Skeletal muscle cell (primary cell): ENCODE measurements at places on chromosomes 2 and 18.
A peak's percentile ranks its signal among the peaks of the same experiment; 100 is the strongest.

GRCh38 chr2:65350651-65351056, 81.7 kb downstream of the SPRED2 start:
- DNase-seq: no peak

DNA sequence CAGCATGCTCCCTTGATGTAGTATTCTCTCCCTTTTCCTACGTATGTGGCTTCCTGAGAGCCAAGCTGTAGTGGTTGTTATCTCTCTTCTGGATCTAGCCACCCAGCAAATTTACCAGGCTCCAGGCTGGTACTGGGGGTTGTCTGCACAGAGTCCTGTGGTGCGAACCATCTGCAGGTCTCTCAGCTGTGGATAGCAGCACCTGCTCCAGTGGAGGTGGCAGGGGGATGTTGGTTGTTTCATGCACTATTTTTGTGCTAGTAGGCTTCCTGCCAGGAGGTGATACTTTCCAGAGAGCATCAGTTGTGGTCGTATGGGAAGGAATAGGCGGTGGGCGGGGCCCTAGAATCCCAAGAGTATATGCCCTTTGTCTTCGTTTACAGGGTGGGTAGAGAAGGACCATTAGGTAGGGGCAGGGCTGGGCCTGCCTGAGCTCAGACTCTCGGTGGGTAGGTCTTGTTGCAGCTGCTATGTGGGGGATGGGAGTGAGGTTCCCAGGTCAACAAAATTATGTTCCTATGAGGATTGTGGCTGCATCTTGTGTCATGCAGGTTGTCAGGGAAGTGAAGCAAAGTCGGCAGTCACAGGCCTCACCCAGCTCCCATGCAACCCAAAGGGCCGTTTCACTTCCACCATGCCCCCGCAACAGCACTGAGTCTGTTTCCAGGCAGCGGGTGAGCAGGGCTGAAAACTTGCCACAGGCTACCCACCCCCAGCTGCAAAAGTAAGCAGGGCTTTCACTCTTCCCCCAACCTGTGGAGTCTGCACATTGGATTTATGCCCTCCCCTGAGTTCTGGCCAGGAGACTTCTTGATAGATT, 1139.5 kb downstream of the BCL11A start:
- DNase-seq: no peak

- no peak for DNase-seq
These were observed 125.0 kb upstream of the CD226 start for GRCh38 chr18:70072678-70073077.

GRCh38 chr2:108288534-108289106, at the start of gene SULT1C2:
TSS of gene SULT1C2 (plus strand) at chr2:108288895. CDS start at chr2:108293668, 4,773 bp downstream.
- peak; percentile 41 for DNase-seq

GRCh38 chr2:200288670-200289429, 17.6 kb upstream of the SPATS2L start:
- peak; percentile 57 for DNase-seq

DNA sequence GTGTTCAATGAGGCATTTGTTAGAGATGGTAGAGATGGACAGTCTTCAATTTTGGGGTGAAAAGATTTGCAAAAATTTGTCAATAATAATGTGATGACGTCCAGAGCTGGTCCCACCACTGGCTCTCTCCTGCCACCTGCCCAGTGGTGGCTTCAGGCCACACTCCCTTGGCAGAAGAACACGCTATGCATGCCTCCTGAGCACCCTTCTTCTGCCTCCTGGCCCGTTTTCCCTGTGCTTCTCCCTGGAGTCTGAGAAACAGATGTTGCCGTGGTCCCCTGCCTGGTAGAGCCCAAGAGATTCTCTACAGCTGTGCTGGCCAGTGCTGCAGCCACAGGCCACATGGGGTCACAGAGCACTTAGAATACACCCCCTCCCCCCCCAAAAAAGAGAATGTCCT, 33.6 kb downstream of the INPP5D start:
- no peak for DNase-seq

DNA sequence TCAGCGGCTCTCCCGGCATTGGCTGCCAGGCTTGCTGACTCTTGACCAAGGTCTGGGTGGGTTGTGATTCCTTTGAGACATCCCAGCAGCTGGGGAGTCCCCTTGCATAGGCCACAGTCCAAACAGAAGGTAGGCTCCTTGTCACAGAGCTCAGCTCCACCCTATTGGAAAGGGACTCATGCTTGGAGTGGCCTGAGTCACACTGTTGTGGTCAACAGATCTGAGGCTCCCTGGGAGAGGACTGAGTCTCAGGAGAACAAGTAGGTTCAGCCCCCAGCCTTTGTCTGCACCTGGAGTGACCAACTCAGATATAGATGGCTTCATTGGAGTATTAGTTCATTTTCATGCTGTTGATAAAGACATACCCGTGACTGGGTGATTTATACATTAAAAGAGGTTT, 32.1 kb upstream of the SH3BP4 start:
- no peak for DNase-seq

GRCh38 chr2:163319006-163319405, 416.8 kb downstream of the FIGN start:
- DNase-seq: peak; percentile 64

DNA sequence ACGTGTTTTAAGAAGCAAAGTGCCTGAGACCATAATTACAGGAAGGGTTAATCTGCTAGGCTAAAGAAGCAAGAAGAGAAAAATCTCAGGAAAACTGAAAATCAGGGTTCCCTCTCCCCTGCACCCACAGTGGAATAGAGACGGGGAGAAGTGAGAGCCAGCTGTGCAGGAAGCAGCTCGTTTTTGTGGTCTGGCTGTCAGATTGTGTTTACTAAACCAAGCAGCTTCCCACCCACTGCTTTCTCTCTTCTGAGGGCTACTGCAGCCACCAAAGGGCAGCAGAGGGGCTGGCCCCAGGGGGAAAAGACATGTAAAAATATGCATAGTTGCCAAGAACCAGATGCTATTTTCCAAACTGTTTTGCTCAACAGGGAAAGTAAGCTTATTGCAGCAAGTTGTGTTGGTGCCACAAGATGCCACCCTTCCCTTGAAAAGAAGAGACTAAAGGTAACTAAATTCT, 72.6 kb upstream of the THUMPD2 start:
- DNase-seq: peak; percentile 47

DNA sequence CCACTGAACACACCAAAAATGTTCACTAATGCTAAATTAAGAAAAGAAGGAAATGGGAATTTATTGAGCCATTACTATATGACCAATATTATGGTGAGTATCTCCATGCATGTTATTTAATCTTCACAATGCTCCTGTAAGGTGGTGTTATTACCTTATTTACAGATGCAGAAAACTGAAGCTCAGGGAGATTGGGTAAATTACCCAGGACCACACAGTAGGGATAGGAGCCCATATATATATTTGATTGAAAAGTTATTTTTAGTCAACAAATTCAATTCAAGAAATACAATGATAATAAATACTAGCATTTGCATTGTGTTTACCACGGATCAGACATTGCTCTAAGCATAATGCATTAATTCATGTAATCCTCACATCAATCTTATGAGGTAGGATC, 202.2 kb upstream of the FBXO11 start:
- no peak for DNase-seq

GRCh38 chr2:127320067-127320466, 26.1 kb upstream of the ERCC3 start:
- no peak for DNase-seq

DNA sequence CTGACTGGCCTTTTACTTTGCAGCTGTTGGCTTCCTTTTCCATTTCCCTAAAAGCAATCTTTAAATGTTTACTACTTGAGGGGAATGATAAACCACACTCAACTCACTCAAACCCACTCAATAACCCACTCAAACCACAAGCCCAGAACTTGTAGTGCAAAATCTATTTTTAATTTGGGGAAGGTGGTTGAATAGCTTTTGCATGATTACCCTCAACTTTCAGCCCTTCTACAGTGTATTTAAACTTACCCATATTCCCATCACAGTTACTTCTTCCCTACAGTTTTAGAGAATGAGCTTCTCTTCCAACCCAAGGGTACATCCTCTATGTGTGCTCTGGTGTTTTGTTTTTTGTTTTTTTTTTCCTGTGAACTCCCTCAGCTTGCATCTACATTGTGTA, 636.1 kb downstream of the TDRD15 start:
- no peak for DNase-seq
